ENCODE measurements at places on chromosomes 2 and 18.

DNA sequence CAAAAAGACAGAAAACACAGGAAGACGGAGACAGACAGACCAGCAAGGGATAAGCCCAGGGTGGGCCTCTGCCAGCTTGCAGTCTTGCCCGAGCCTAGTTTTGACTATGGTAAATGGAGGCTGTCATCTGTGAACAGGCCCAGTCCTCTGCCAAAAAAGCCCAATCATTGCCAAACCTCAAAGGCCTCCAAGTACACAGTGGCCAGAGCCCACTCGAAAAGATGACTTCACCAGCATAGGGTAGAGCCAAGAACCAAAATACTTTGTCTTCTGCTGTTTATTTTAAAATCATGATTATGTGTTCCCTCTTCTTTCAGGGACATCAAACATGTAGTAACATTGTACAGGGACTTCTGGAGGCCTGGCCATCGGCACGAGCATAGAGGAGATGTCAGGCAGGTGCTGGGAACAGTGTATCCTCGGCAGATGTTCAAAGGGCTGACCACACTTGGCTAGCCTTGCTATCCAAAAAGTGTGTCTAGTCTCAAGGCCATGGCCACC lies 66.0 kb downstream of the TTC32 start:
- no peak for DNase-seq

DNA sequence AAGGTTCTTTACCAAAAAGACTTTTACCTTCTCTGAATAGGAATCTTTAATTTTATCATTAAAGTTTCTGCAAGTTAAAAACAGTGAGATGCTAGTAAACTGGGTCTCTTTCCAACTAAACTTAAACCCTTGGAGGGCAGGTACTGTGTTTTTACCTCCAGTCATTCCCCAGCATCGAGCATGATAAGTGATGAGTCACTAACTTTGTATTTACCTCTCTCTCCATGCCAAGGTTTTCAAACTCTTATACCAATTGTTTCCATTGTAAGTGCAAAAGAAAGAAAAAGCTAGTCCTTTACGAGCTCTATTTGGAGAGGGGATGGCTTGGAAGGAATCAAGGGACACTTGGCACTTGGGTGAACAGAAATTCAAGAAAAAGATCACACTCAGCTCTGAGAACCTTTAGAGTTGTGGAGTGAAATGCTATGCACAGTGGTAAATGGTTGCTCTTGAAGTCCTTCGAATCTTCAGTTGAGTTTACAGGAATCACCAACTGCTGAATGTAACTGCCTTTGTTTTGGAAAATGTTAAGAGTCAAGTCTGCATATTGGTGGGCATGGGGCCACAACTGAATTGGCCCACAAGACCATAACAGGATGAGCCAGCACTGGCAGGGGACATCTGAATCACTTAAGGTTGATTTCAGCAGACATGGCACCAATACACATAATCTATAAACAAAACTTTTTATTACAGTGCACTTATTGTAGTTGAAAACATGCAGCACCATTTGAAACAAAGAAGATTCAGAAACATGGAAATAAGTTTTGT lies 8.3 kb upstream of the RBM43 start:
- DNase-seq, result no peak

- no peak for DNase-seq
These were observed 240.3 kb upstream of the FBXO11 start for GRCh38 chr2:48146552-48146951.

GRCh38 chr18:79400091-79400590 lies 4.4 kb downstream of the NFATC1 start:
- DNase-seq, result no peak

DNA sequence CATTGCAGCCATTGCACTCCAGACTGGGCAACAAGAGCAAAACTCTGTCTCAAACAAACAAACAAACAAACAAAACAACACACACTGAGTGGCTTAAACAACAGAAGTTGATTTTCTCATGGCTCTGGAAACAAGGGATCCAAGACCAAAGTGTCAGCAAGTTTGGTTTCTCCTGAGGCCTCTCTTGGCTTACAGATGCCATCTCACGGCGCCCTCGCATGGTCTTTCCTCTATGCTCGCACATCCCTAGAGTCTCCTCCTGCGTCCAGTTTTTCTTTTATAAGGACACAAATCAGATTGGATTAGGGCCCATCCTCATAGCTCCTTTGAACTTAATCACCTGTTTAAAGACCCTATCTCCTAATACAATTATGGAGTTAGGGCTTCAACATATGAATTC lies 133.4 kb upstream of the LRRTM1 start:
- DNase-seq, result no peak

DNA sequence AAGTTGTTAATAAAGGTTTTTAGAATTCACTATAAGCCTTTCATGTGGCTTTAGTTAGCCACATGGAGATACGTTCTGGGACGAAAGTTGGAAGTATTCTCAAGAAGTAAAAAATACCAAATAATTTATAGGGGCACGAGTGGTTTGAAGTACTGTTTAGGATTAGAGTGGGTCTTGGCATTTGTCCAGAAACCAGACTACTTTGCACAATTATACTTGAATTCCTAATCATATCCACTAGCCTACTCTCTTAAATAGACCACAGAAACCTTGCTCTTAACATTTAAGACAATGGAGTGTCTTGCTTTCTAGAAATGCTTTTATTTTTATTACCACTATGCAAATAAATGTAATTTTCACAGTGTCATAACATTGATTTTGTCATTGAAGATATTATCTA lies 44.6 kb downstream of the UBE2E3 start:
- no peak for DNase-seq

GRCh38 chr2:14626873-14627272 lies 5.6 kb upstream of the LRATD1 start:
- no peak for DNase-seq

GRCh38 chr2:217451666-217452065 lies 551.1 kb downstream of the TNS1 start:
- no peak for DNase-seq

DNA sequence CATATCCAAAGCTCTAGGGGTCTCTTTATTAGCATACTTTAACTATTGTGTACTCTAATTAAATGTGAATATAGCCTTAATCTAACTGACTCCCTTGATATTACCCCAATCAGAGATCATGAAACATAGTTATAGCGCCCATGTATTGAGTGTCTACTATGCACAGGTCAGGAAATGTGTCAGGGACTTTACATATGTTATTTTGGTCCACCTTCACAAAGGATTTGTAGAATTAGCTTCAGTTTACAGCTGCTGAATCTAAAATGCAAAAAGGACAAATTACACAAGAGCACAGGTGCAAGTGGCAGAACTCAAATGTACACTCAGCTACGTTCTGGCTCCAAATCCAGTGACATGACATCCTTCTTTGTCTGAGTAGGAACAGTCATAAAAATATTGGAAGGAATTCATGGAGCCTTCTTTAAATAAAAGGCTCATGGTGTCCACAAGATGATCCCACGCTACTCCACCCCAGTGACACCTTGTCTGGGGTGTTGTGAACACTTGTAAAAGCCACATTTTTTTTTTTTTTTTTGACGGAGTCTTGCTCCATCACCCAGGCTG lies 38.7 kb upstream of the ATL2 start:
- DNase-seq, result no peak

DNA sequence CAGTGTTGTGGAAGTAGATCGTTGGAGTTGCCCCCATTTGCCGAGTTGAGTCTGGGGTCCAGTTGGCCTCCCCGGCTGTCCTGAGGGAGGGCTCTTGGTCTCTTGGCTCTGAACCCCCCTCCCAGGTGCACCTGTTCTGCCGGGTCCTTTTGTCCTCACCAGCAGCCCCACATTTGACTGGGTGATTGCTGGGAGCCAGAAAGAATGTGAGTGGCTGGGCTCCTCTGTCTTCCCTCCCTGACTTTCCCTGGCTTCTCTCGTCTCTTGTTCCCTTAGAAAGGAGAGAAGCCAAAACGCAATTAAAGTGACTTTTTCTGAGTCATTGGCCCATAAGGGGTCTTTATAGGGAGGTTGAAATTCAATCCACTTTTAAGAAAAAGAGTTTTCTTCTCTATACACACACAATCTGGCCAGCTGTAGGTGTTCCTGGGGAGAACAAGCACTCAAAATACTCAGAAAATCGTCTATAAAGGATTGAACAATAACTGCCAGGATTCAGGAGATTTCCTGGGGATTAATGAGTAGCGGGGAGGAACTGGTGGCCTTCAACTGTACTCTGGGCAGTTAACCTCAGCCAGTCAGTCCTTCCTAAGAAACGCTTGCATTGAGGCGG lies 131.0 kb downstream of the TMEM182 start:
- no peak for DNase-seq

DNA sequence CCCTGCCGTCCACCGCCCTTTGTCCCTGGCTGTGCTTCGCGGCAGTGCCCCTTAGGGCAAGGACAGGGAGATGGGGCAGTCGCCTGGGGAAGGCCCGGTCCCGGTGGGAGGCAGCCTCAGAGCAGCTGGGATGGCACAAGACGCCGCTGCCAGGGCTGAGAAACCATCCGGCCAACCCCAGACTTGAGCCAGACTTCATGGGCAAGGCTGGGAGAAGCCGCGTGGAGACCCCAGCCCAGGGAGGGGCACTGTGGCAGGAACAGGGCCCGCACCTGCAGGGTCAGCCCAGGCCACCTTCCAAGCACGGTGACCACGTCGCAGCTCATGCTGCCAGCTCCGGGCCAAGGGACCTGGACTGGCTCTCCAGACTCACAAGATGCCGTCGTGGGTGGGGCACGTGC lies 84.0 kb downstream of the NFATC1 start:
- no peak for DNase-seq

- no peak for DNase-seq
These were observed 59.9 kb upstream of the MRPS9 start for GRCh38 chr2:104977958-104978357.

GRCh38 chr2:85974390-85974789 lies 85.6 kb upstream of the ST3GAL5 start:
- no peak for DNase-seq

DNA sequence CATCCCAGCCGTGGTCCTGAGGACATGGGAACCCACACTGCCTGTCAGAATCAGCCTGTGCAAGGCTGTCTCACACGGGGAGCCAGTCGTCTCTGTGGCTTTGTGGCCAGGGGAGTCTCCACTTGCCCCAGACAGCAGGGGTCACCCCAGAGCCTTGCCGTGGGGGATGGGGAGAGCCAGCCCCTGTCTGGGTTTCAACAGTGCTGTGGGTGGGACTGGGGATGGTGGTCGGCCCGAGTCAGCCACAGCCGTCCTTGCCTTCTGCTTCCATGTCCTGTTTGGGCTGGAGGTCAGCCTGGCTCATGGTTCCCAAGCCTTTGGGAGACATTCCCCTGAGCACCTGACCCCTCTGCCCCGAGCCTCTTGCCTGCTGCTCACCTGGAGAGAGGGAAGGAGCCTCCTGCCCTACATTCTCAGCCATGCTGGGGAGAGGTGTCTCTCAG lies 19.6 kb downstream of the GPR35 start:
- no peak for DNase-seq

DNA sequence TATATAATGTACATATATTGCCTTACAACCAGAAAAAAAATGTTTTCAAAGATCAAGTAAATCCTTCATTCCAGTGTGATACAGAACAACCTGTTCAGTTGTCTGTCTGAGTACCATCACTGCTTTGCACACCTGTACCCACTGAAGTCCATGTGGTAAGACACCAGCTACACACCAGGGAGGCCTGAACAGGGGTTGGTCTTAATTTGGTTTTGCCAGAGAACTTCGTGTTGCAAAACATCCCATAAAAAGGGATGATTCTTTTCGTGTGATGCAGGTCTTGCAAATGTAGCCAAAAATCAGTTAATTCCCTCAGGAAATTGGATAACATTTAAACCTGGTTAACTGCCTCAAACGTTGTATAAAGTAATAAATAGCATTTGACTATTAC lies 73.7 kb upstream of the SLC1A4 start:
- no peak for DNase-seq

DNA sequence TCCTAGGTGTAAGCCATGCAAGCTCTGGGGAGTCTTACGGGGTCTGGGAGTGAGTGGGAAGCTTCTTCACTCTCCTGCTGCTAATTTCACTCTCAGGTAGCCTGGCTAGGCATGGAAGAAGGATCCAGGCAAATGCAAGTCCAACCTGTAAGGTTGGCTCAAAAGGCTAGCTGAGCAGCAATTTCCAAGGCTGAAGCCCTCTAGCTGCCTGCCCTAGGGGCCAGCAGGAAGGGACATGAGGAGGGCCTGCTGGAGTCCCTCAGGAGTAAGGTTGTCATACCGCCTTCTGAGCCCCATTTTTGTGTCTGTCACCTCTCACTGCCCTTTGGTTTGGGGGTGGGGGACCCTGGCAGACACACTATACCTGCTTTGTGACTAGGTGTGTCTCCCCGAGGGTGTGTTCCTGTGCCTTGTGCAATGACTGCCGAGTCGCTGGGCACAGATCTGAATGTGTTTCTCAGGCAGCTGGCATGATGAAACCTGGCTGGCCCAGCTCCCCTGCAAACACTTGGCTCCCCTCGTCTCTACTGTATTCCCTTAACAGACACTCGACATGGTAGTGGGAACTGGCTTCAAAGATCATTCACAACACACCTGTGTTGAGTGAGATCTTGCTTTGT lies 123.9 kb upstream of the FAM136A start:
- DNase-seq, result no peak

- DNase-seq, result no peak
These were observed 81.6 kb downstream of the CDK15 start for GRCh38 chr2:201887773-201888425.

DNA sequence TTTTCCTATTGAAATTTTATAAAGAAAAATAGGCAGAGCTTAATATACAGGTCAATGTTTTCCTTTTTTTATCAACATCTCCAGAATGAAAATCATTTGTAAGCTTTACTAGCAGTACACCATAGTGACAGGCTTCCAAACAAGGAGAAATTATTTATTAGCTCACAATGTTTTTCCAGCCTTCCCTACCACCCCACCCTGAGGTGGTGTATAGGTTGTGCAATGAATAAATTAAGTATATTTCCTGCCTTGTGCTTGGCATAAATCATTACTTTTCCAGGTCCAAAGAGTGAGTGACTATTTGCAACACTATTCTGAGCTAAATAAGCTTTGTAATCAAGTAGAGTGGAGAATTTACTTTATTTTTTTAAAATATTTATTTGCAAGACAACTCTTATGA lies 876.2 kb upstream of the POU3F3 start:
- no peak for DNase-seq

- DNase-seq, result no peak
These were observed 124.3 kb upstream of the SLC39A10 start for GRCh38 chr2:195532628-195533271.

GRCh38 chr2:237354892-237355291 lies 59.1 kb downstream of the COL6A3 start:
- DNase-seq, result no peak

DNA sequence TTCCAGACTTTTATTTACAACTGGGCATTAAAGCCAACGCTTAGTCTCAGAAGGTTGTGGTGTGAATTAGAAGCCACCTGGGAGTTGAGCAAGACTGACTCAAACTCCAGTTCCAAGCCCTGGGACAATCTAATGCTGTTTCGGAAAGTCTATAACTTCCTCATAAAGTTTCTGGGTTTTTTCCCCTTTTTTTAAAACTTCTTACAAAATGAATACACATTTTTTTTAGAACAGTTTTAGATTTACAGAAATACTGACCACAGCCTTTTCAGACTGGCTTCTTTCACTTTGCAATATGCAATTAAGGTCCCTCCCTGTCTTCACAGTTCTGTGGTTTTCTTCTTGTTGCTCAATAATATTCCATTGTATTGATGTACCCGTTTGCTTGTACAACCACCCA lies 115.9 kb upstream of the TWIST2 start:
- no peak for DNase-seq
